ENCODE measurements at places on chromosomes 1 and 21.

- DNase-seq, result no peak
Observed at GRCh38 chr1:61138921-61139774, 56.8 kb downstream of the NFIA start.

DNA sequence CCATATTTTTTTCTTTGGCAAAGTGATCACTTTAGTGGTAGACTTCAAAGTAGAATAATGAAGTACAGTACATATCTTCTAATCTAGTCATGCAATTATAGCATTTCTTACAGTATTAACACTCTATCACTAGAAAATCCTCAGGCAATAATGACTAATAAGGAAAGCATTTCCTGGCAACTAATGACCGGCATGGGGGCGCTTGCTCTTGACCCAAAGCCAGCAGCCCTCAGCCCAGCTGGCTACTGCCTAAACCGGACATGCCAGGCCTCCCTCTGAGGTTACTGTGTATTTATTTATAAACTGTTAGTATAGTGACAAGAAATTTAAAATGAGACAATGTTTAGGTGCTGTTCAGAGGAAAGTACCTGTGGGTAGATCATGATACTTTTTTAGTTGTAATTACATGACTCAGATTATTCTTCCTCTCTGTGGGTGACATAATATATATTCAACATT, 633.8 kb downstream of the PTPRC start:
- DNase-seq, result no peak

- DNase-seq, result no peak
Observed at GRCh38 chr1:172483448-172483847, 39.6 kb upstream of the PIGC start.

DNA sequence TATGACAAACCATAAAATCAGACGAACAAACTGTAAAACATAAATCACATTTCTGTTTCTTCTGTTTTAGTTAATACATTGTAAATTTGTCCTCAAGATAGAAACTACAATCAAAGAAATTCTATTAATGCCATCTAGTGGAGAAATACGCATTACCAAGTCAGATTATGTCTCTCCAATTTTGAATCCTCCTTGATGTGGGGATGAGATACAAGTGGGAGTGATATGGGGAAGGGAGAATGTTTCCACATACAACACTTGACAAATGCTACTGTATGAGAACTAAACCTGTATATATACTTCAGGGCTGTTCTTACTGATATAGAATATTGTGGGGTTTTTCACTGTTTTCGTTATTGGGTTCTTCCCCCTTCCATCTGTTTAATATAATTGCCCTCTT, 2.6 kb downstream of the HFM1 start:
- DNase-seq, result no peak

GRCh38 chr1:151960780-151961513, 32.7 kb downstream of the S100A10 start:
- DNase-seq, result no peak
